ENCODE measurements at places on chromosomes 1 and 21.
A peak's percentile ranks its signal among the peaks of the same experiment; 100 is the strongest.

GRCh38 chr1:114585231-114585630, 3.8 kb upstream of the BCAS2 start:
- no peak for DNase-seq

GRCh38 chr1:111742938-111743549, 3.8 kb upstream of the INKA2 start:
- DNase-seq: no peak

GRCh38 chr1:20604678-20605077, 15.8 kb downstream of the CDA start:
- no peak for DNase-seq

DNA sequence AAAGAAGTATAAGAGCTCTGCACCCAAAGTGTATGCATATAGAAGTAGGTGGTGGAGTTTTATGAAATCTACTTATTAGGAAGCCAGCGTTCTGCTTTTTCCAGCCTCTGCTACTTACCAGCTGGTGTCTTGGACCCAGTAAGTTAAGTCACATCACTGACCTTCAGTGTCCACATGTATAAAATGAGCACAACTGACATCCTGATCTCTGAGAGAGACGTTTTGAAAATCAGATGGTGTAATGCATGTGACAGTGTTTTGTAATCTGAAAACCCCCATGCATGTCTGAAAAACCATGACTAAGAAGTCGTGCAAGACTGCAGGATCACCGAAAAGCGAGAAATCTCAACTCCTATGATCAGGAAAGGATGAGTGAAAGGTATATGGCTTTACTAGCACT, 2.0 kb downstream of the CR1 start:
- no peak for DNase-seq

DNA sequence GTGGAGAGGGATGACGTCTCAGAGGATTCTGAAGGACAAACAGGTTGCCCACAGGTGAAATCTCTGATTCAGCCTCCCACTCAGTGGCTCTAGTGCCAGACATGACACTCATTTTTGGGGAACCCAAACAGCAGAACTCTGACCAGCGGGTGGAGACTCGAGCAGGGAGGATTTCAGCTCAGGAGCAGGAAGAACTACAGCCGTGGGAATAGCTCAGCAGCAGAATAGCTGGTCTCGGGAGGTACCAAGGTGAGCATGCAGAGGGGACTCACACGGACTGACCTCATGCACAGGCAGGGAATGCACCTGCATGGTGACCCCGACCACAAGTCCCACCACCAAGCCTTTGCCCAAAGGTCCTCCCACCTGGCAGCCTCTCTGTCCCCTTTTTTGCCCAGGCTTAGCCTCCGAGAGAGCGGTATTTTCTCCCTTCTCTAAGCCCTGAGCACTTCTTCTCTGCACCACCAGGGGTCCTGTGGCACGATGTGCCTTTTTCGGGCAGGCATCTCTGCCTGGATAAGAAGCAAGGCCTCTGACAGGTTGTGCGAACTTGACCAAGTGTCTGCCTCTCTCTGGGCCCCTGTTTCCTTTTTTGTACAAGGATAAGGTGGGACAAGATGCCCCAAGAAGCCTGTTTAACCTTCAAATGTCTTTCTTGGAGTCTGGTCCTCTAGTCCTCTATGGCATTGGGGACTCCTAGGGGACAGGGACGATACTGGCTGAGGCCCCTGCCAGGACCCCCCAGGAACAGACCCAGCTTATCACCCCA, 8.8 kb upstream of the FGR start:
- DNase-seq: peak; percentile 66

- DNase-seq: no peak
Measured at GRCh38 chr1:211704543-211704942, 29.1 kb upstream of the NEK2 start.

DNA sequence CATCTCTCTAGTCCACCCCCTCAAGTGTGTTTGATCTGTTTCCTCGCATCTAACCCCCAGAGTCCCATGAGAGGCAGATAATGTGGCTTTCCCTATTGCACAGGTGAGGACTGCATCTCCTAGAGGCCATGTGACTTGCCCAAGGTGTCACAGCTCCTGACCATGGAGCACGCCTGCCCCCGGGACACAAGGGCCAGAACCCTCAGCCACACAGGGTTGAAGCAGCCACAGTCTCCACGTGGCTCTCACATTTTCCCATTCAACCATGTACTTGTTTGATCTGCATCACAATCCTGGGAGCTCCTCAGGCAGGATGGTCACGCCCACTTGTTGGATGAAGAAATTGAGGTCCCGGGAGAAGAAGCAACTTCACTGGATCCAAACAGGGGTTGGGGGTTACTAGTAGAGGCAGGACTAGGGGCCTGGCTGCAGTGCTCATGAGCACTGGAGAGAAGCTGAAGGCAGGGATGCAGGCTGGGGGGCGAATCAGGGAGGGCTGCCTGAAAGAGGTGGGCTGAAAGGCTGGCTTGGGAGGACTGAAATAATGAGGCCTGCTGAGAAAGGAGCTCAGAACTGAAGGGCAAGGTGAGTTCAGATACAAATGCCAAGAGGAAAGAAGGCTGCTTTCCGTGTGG, 207.9 kb downstream of the PTPRU start:
- no peak for DNase-seq

DNA sequence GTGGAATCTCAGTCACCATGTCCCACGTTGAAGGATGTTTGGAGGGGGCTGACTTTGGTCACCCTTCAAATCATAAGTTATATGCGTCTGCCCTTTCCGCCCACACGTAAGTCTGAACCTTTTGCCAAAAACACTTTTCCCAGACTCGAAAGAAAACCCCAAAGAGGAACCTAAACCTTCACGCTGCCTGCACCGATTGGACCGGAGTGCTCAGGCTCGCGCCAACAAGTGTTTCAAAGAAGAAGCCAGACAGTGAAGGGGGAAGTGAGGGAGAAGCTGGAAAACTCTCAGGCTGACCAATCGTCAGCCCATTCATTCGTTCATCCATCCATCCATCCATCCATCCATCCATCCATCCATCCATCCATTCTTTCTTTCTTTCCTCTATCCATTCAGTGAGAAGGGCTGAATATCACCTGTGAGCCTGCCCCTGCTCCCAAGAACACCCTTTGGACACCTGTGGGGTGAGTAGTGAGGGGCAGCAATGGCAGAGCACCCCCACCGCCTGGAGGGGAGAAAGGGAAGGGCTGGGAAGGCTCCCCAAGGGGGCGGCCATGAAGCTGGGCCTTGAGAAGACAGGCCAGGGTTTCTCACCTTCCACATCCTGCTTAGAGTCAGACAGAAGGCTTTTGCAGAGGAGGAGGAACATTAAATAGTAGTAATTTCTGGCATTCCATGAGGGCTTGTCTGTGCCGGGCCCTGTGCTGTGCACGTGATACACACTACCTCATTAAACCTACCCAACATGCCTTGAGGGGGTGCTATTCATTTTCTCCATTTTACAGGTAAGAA, 27.1 kb upstream of the RUNX3 start:
- no peak for DNase-seq

DNA sequence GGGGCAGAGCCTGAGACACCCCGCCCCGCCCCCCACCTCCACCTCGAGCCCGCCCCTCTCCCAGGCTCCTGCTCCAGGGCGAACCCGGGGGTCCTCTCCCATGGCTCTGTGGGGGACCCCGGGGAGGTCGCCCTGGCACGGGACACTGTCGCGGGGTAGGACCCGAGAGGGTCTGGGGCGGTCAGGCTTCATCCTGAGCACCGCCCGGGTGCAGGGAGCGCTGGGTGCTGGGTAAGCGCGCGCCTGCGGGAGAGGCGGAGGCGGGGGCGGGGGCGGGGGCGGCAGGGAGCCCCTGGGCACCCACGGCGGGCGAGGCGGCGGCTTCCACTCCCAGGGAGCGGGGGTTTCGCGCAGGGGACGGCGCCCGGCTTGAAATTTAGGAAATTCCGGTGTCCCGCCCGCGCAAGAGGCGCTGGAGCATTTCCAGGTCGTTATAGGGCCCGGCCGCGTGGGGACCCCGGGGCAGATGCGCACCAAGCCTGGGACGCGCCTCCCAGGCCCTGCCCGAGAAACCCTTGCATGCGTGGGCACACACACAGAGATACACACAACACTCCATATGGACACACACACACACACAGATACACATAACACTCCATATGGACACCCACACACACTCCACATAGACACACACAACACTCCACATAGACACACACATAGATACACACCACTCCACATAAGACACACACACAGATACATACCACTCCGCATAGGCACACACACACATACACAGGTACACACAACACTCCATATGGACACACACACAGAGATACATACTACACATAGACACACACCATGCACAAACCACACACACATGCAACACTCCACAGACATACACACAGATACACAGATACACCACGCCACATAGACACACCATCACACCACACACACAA, 48.7 kb upstream of the SLC19A1 start:
- DNase-seq: peak; percentile 28

- no peak for DNase-seq
Measured at GRCh38 chr1:147895123-147895522, 7.5 kb upstream of the GJA8 start.

- no peak for DNase-seq
Measured at GRCh38 chr21:20999659-21000058, 1.4 kb downstream of the NCAM2 start.

DNA sequence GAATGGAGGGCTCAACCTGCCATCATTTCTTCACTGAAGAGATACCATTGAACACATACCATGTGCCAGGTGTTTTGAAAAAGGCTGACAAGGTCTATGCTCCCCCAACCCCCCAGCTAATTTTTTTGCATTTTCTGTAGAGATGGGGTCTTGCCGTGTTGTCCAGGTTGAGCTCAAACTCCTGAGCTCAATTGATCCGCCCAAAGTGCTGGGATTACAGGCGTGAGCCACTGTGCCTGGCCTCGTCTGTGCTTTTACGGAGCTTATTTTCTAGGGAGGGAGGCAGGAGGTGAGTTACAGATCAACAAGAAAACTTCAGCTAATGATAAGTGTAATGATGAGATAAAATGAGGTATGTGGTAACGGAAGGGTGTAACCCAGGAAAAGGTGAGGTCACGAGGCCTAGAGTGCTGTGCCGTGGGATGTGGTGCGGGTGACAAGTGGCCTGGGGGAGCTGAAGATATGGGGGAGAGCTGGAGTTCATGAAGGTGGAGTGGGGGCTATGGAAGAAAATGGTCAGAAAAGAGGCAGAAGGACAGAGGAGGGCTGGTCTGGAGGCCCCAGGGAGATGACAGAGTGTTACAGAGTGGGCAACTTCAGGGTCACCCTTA, 28.2 kb downstream of the FAAH start:
- DNase-seq: no peak

DNA sequence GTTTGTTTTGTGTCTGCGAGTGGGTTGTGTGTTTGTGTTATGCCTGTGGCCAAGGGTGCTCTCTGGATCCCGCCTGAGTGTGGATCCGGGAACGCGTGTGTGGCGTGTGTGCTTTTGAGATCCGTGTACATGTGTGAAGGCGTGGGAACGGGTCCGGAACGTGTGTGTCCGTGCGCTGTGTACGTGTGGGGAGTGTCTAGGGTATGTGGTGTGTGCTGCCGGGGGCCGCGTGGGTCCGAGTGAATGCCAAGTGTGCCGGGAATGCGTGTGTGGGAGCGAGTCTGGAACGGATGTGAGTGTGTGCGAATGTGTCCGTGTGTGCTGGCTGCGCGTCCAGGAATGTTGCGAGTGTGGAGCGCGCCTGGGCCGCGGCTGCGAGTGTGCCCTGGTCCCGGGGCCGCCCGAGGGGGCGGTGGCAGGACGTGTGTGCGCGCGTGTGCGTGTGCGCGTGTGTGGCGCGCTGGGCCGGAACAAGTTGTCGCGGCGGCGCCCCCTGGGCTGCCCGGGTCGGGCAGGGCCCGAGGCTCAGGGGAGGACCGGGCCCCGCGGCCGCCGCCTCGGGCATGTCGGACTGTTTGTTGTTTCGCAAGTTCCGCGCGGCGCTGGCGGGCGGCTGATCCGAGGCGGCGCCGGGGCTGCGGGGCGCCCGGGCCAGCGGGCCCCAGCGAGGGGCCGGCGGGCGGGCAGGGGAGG, 953 bp downstream of the PTPRU start:
- no peak for DNase-seq

- no peak for DNase-seq
Measured at GRCh38 chr1:190067592-190067991, 410.1 kb downstream of the BRINP3 start.

DNA sequence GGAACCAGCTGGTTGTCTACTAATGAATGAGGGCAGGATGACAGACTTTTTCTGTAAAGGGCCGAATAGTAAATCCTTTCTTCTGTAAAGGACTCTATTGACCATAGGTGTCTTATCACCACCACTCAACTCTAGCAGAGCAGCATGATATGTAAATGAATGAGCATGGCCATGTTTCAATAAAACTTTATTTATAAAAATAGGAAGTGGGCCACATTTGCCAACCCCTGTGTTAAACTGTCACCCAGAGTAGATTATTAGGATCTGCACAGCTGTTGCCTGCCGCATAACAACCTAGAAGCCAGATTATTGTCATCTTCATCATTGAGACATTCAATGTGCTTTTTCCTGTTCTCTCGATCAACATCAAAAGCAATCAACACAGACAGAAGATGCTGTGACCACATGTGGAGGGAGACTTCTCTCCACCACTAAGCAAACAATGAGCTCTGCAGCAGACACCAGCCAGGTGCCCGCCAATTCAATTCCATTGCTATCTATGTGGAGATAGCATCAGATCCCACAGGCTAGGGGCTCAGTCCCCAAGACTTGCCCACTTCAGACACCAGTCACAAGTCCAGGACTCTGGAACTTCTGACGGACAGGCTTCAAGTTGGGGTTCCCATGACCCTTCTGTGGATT, 6.8 kb upstream of the EFHD2 start:
- DNase-seq: no peak

GRCh38 chr1:2905356-2905755, 103.9 kb upstream of the TTC34 start:
- DNase-seq: no peak
